Activated T-cell treated with anti-CD3 and anti-CD28 coated beads, Interleukin-2, amount 50 U/mL, for 48 hours (primary cell): ENCODE measurements at places on chromosomes 7 and 10.

GRCh38 chr7:100603726-100604027, 1.5 kb downstream of the PCOLCE start:
- DNase-seq, result no peak

- no peak for DNase-seq
Measured at GRCh38 chr7:18437101-18437500, 58.4 kb upstream of the HDAC9 start.

DNA sequence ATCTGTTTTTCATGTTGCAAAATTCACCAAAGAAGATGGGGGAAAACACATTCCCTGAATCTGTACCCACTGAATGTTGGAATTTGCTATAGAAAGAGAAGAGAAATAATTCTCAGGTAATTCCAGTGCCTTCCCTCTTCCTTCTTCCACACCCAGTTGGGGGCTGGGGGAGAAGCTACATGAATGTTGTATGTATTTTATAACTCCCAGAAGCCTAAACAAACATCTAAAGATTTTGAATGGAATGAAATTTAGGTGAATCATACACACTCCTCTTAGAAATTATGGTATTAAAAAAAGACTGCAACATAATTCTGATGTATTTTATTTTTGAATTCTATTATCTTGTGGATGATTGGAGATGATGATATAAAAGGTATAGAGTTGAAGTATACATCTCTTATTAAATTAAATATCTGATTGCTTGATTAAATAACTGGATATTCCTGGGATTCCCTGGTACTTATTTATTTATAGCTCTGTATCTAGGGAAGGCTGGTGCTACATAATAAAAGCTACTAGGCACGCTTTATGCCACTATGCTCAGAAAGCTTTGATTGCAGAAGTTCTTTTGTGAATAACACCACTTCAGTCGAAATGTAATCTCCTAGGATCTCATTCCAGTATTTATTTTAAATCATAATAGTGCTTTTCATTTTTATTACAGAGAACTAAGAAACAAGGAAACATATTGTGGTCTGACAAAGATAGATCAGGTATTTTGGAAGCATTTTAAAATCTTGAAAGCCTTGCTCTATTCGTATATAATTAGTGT, 98.5 kb downstream of the MCU start:
- no peak for DNase-seq

DNA sequence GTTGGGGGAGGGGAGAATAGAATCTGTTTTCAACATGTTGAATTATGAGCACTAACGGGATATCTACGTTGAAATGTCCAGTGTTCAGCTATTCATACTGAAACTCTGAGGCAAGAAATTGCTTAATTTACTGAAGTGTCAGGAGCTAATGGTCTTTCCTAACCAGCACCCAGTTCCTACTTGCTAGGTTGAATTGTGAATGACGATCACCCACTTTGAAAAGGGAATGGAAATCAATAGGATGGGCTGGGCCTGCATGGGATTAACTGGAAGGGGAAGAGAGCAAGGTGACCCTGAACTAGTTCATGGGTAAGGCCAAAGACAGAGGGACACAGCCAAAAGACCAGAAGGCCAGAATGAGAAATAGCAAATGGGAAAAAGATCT, 51.3 kb downstream of the HIPK2 start:
- no peak for DNase-seq

DNA sequence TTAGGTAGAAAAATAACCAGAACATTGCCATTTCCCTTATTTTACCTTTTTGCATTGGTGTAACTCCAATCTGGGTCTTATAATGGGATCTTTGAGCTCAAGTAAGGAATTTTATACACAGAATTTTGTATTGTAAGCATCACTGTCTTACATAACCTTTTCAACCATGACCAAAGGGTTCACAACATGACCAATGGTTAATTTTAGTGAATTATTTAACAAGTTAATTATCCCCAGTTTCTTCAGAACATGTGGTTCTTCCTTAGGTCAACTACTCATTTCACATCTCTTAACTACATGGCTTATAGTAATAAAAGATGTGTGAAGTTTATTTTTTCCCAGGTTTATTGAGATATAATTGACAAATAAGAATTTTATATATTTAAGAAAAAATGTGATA, 74.2 kb upstream of the RHOBTB1 start:
- no peak for DNase-seq

- DNase-seq, result no peak
Measured at GRCh38 chr10:107807836-107808235, 643.3 kb upstream of the SORCS1 start.

DNA sequence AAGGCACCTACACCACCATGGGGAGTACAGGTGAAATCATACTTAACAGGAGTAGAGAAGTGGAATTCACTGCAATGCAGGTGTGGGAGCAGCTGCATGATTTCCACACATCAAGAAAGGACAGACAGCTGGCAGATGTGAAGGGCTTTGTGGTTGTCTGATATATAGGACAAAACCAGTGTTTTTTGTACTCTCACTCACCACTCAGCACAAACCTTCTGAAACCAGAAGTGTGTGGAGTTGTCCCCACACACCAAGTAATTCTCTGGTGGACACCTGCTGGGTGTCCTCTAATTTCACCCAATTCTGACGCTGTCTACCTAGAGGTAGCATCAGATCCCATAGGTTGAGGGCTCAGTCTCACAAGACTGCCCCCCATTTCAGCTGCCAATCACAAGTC, 327.7 kb upstream of the KMT2E start:
- DNase-seq, result no peak
